ENCODE measurements at places on chromosomes 1 and 21.
A peak's percentile ranks its signal among the peaks of the same experiment; 100 is the strongest.

- no peak for DNase-seq
Measured at GRCh38 chr1:240847325-240847724, 235.4 kb upstream of the GREM2 start.

DNA sequence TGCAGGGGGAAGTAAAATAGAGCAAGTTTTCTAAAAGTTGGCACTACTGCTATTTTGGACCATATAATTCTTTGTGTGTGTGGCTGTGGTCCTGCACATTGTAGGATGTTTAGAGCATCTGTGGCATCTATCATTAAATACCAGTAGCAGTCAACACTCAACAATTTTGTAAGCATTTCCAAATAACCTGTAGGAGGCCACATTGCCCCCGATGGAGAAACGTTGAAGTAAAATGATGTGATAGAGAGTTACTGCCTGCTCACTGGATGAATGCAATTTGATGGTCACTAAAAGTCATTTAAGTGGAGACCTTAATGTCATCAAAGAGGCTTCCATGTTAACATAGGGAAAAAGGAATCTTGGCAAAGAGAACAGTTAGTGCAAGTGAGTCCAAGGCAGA lies 560.8 kb downstream of the NEGR1 start:
- DNase-seq = no peak

DNA sequence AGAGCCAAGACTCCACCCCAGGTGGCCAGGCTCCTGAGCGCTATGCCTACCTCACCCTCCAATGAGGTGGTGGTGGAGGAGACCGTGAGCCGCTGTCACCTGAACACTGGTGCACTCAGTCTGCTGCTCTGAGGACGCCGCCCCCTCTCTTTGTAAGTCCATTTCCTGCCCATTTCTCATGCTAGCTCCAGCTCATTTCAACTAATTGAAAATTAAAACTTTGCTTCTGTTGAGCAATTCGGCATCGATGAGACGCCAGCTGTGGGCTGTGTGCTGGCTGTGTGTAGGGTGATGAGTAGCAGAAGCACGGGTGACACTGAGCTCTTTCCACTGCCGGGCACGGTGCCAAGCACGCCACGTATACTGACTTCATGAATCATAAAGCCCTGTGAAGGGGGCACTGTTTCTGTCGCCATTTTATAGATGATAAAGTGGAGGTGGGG lies 11.2 kb downstream of the TNFRSF1B start:
- DNase-seq = peak; percentile 98

GRCh38 chr21:19590044-19590443 lies 1186.5 kb upstream of the TMPRSS15 start:
- no peak for DNase-seq

DNA sequence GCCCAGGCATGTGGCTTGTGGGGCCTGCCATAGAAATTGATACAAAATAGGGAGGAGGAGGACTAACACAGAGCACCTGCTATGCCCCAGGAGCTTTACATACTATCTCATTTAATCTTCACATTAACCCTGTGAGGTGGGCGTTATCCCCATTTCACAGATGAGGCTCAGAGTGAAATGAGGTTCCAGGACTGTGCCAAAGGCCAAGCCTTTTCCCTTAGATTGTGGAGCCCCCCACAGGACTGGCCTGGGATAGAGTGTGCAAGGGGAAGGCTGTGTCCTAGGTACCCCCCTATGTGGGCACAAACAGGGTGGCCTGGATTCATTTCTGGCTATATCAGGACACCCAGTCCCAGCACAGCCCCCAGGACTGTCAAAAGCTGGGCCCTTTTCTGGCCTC lies 2.2 kb upstream of the DDOST start:
- DNase-seq = no peak

- no peak for DNase-seq
Measured at GRCh38 chr1:21696931-21697330, 27.8 kb upstream of the RAP1GAP start.

DNA sequence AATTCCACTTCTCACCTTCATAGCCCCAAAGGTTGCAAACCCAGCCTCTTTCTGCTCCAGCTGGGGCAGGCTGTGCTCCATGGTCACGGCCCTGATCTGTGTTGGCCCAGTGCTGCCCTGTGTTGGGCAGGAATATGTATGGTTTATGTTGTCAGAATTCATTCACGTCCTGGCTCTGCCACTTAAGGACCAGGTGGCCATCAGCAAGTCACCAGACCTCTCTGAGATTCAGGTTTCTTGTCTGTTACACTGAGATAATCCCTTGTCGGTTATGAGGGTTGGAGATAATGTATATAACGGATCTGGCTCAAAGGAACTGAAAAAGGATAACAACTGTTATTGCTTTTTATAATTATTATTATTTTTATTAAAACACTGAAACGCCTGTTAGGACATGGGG lies 39.1 kb upstream of the SELENON start:
- no peak for DNase-seq

GRCh38 chr1:26469558-26469957 lies 2.7 kb upstream of the HMGN2 start:
- no peak for DNase-seq

DNA sequence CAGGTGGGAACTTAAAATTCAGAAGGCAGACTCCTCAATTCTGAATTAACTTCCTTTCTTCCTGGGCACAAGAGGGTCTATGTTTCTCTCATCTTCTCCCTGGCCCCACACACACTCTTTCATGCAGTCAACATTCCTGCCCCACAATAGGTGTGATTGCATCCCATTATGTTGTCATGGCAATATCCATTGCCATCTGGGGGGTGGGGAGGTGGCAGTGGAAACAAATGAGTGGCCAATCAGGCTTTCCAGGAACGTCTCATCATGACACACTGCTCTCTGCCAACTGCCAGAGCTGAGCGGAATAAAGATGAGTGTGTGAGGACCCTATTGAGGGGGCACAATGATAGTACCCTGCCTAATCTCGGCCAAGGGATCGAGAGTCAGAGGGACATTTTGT lies 80.4 kb downstream of the KCND3 start:
- no peak for DNase-seq

GRCh38 chr1:211762206-211762605 lies 68.4 kb downstream of the LPGAT1 start:
- no peak for DNase-seq

- DNase-seq = no peak
Measured at GRCh38 chr21:46135782-46136395, 19.5 kb downstream of the FTCD start.

GRCh38 chr21:39637197-39637970 lies 24.6 kb downstream of the B3GALT5 start:
- DNase-seq = no peak

- no peak for DNase-seq
Measured at GRCh38 chr1:40840526-40841323, 21.4 kb downstream of the CITED4 start.

GRCh38 chr1:224339442-224340033 lies 9.6 kb upstream of the NVL start:
- no peak for DNase-seq

DNA sequence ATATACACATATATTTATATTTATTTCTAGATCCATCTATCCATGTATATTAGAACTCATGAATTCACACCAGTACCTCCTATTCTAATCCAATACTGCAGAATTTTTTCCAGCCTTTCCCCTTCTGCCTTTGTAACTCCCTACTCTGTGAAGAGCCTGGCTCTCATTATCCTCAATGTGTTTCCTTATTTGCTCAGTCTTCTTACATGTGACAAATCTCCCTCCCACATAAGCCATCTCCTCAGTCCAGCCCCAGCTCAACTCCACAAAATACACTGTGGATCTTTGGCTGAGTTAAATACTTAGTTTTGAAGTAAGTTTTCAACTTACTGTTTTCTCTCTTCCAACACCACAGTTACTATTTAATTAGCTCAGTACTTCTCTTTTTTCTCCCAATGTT lies 45.7 kb downstream of the ATP5PO start:
- no peak for DNase-seq

DNA sequence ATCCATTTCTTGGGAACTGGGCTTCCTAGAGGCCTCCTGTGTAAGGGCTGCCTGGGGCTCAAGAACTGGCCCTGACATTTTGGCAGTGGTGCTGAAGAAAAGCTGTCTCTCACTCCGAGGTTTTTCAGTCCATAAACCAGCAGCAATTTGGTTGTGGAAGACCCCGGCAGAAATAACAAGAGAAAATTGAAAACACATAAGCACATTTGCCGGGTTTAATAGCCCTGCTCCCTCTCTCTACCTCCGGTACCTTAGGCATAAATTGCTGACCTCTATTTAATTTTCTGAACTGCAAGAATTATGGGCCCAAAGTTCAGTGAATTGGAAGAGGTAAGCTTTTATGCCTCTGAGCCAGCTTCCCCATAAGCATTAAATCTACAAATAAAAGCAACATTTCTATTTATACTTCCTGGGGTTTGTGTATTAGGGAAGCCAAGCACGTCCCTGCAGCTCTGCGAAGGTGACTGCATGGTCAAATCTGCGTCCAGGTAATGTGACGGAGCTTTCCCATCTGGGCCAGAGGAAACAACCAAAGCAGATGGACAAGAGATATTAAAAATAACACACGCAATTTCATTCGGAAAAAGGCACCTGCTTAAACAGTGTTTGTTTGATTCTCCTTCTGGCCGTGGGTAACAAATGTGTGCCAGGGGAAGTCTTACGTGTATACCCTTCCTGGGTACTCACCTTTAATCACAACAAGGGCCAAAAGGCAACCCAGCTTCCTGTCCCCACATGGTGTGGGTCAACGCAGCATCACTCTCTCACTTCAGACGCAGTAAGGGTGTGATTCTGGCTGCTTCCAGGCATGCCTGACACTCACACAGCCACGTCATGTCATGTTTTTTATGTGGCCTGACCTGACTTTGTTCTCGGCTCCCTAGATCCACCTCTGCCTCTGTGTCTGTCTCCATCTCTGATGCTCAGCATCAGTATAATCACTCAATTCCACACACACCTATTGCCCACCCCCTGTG lies 69.2 kb downstream of the PAPPA2 start:
- no peak for DNase-seq

DNA sequence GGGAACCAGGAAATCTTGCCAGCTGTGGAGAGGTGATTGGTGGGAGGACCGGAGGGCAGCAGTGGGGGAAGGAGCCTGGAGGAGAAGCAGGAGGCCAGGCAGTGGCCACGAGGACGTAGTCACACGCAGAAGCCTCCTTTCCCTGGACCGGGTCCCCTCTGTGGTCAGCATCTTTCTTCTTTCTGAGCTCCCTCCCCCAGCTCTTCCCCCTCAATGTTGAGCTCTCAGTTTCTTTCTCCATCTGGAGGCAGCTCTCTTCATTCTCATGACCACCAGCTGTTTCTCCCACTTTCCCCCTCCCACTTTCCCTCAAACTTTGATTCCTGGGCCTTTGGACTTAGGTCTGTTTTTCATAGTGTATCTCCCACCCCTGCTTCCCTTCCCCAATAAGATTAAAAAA lies 18.3 kb downstream of the KIRREL1 start:
- DNase-seq = no peak

- no peak for DNase-seq
Measured at GRCh38 chr1:43992232-43992995, 1.0 kb downstream of the CCDC24 start.

DNA sequence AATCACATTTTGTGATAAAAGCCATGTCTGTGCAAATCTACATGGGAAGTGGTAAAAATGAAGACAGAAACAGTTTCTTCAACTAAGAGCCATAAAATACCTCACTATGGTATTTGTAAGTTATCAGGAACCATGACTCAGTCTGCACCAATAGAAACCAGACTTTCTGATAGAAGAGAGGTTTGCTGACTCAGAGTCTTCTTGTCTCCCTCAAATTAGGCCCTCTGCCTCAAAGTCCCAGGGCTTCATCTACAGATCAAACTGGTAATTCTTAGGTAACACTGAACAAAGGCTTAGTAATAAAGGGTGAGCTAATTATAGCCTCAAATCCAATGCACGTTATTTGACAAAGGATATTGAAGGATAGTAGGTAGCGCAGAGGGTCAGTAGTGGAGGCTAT lies 30.9 kb upstream of the SSX2IP start:
- no peak for DNase-seq

DNA sequence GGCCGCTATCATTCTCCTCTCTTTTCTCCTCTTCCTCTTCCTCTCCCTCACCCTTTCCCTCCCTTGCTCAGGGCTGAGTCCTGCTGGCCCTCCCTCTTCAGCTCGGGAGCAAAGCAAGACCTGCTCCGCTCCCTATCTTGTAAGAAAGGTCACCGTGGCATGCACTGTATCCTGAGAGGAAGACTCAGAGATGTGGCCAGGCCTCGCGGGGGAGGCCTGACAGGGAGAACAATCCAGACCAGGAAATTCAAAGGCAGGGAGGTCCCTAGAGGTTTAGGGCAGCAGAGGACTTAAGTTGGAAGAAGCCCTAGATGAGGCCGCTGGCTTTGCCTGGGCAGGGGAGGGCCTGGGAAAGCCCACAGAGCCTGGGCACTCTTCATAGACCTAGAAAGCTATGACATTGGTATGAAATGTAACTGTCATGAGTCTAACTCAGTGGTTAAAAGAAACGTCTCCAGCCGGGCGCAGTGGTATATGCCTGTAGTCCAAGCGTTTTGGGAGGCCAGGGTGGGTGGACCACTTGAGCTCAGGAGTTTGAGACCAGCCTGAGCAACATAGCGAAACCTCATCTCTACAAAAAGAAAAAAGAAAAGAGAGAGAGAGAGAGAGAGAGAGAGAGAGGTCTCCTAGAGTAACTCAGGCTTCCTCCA lies 14.6 kb upstream of the PTAFR start:
- no peak for DNase-seq

DNA sequence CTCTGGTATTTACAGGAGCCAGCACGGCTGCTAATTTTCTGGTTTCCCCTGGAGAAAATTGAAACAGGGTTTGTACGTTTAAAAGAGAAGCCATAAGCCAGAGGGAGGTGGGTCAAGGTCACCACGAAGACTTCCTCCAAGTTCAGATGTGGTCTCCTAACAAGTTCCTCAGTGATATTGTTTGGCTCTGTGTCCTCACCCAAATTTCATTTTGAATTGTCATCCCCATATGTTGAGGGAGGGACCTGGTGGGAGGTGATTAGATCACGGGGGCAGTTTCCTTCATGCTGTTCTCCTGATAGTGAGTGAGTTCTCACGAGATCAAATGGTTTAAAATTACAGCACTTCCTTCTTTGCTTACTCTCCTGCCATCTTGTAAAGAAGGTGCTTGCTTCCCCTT lies 295.4 kb upstream of the DAB1 start:
- no peak for DNase-seq

DNA sequence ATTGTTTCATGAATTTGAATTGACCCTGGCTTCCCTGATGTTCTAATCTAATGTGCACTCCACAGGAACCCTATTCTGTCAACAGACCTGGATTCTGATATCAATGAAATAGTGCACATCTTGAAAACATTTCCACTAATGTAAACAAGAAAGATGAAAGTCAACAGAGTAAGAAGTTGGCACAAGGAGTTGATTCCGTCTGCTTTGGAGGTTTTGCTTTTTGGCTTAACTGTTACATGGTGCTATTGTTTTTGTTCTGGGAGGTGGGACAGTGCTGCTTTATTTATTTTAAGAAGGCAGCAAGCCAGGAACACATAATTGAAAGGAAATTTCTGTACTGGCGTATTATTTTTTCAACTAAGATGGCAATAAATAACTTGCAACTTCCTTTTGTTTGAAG lies 73.3 kb downstream of the LEPR start:
- DNase-seq = no peak

GRCh38 chr1:2205191-2205952 lies 10.8 kb upstream of the FAAP20 start:
- peak; percentile 94 for DNase-seq

- DNase-seq = no peak
Measured at GRCh38 chr1:33337441-33337840, 16.5 kb upstream of the A3GALT2 start.

All from activated CD4-positive, alpha-beta T cell treated with anti-CD3 and anti-CD28 coated beads, Interleukin-2, amount 50 U/mL, for 4 hours (primary cell).